NCI-H1930 (cell line): ENCODE measurements at places on chromosomes 12 and 14.

DNA sequence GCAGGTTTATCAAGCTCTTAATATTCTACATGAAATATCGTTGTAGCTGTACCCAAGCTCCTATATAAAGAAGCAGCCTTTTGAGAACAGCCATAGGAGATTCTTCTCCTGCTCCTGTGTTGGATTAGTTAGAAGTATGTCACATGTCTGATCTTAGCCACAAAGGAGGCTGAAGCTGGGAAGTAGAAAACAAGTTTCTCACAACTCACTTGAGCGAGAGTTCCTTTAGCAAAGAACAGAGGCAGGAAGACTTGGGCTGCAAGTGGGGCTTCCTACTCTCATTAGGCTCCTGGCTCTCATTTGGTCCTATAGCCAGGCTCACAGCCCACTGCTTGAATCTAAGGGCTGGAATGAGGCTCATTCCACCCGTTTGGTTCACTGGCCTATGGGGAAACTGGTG is 281.9 kb downstream of the BTG1 start:
- no peak for DNase-seq

DNA sequence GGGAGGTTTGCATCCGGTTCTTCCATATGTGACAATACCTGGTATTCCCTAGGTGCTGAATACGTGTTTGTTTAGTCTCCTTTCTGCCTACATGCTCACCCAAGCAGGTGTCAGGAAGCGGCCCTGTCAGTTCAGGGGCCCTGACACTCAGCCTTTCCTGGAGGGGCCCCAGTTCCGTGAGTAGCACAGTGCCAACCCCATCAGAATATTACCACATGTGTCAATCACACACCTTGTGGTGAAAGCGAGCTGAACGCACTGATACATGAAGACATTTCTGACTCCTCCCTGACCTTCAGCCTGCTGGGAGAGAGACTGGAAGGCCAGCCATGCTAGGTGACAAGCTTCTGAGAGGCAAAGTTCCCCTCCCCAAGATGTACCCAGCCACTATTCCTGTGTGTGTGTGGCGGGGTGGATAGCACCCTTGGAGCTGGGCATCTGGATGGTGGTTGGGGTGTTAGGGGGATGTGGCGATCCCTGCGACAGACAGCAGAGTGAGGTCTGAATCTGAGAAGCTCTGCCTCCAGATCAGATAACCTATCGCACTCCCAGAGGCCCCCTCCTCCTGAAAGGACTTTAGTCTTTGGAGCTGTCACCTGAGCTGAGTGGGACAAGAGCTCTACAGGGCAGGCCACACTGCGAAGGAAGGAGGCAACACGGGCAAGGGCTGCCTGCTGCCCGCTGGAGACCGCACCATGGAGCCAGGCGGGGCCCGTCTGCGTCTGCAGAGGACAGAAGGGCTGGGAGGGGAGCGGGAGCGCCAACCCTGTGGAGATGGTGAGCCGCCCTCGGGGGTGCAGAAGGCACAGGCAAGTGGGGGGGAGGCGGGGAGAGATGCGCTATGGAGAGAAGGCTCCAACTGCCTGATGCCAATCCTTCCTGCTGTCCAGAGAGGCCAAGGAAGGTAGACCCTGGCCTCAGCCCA is at the start of gene SOAT2:
Gene SOAT2, plus strand, starts transcription at position 604 of the 925 bp plus-strand sequence. Its CDS starts 92 bp downstream, at position 696.
- DNase-seq: no peak

- DNase-seq: no peak
Measured at GRCh38 chr14:57749267-57749666, 116.6 kb downstream of the SLC35F4 start.

GRCh38 chr12:92562063-92562734 is 140.6 kb upstream of the PLEKHG7 start:
- DNase-seq: no peak

DNA sequence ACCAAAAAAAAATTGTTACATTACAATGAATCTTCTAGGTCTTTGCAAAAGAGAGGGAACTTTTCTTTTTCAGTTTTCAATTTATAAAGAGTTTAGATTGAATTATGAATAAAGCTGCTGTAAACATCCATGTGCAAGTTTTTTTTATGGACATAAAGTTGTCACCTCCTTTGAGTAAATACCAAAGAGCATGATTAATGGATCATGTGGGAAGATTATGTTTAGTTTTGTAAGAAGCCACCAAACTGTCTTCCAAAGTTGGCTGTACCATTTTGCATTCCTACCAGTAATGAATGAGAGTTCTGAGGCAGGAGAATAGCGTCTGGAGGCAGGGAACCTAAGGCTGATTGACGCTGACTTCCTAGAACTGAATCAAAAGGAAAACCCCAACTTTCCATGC is 30.2 kb downstream of the LEMD3 start:
- no peak for DNase-seq

- no peak for DNase-seq
Measured at GRCh38 chr12:80857311-80857710, 80.4 kb downstream of the LIN7A start.
